ENCODE measurements at places on chromosomes 12 and 14. TPM values are rescaled to one million over a fixed set of nuclear protein-coding genes. Genes with fewer than 3 reads are reported as not detected.

CNTN1 gene
- polyA plus RNA-seq: 101 TPM

PTPN21 gene
- polyA plus RNA-seq: 3.3 TPM

DNM1L gene
- polyA plus RNA-seq: 168 TPM

KRT6C gene
- polyA plus RNA-seq: not detected

TMEM229B gene
- polyA plus RNA-seq: 7.9 TPM
